Chondrocyte (in vitro differentiated cells): ENCODE measurements at places on chromosomes 1 and 21.

- peaks cover 7% of the 10 kb centered on the region for H3K4me1 ChIP-seq
- no peak overlapping the region for H3K4me3 ChIP-seq
- no peaks in the 10 kb centered on the region for H3K27me3 ChIP-seq
- no peak overlapping the region for H3K27ac ChIP-seq
- no peak for DNase-seq
- peaks cover 14% of the 10 kb centered on the region for H3K36me3 ChIP-seq
These were observed 40.8 kb downstream of the PLPP3 start for GRCh38 chr1:56538532-56538931.

DNA sequence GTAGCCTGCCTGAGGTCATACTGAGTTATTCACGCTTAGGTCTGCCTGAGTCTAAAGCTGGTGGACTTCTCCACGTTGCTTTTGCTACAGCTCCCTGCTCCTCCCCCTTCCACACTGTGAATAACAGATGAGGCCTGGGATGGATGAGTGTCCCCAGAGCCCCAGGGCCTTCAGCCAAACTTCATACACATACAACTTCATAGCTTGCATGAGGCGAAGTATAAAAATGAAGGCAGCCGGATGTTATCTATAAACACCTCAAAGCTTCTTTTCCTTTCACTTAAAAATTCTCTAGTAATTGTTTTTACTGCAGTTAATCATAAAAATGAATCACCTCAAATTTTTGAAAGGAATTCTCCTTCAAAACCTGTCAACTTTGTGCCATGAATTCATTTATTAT is 70.2 kb downstream of the DAB1 start:
- H3K36me3 ChIP-seq, result peaks cover 1% of the 10 kb centered on the region
- peaks cover 4% of the 10 kb centered on the region for H3K27me3 ChIP-seq
- no peaks in the 10 kb centered on the region for H3K4me1 ChIP-seq
- no peak overlapping the region for H3K4me3 ChIP-seq

DNA sequence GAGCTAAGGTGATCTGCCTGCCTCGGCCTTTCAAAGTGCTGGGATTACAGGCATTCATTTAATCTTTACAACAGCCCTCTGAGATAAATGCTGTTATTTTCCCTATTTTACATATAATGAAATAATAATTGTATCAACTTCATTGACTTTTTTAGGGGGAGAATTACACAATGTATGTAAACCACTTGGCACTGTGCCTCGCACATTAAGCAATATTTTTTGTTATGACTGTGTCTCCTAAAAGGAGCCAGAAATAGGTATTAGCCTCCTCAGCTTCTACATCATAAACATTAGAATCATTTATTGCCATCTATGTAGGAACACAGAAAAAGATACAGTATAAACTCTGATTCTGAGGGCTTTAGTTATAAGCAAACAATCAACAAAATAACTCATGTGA is 1.1 kb upstream of the DNAJC28 start:
- peaks cover 15% of the 10 kb centered on the region for H3K4me1 ChIP-seq
- peak overlapping the region; percentile 42 for H3K4me3 ChIP-seq
- H3K36me3 ChIP-seq, result no peaks in the 10 kb centered on the region

GRCh38 chr1:71625004-71625403 is 544.2 kb upstream of the ZRANB2 start:
- no peak for DNase-seq
- no peaks in the 10 kb centered on the region for H3K27me3 ChIP-seq
- peaks cover 3% of the 10 kb centered on the region for H3K4me1 ChIP-seq
- no peak overlapping the region for H3K4me3 ChIP-seq

GRCh38 chr1:177274687-177275211 is 104.0 kb downstream of the BRINP2 start:
- H3K4me1 ChIP-seq, result peaks cover 17% of the 10 kb centered on the region
- DNase-seq, result no peak
- H3K27ac ChIP-seq, result peak overlapping the region; percentile 91
- H3K27me3 ChIP-seq, result peaks cover 44% of the 10 kb centered on the region
- no peak overlapping the region for H3K4me3 ChIP-seq

DNA sequence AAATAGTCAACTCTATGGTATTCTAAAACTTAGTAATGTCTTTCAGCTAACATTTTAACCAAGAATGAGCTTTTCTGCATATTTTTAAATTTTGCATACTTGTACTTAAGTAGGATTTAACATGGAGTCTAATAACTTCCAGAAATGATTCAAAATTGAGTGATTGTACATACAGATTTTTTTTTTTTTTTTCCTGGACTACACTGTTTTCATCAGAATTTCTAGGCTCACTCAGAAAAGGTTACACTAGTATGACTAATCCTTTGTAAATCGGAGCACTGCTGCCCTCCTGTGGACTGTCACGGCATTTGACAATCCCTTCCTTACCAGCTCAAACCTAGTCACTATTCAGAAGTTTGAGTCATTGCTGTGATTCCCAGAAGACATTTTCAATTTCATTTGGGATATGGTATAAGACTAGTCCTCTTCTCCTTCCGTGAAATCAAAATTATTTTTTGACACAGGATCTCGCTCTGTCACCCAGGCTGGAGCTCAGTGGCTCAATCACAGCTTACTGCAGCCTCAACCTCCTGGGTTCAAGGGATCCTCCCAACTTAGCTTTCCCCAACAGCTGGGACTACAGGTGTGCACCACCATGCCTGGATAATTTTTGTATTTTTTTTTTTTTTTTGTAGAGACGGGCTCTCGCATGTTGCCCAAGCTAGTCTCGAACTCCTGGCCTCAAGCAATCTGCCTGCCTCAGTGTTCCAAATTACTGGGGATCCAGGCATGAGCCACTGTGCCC is 45.5 kb downstream of the CD46 start:
- no peak for DNase-seq
- H3K36me3 ChIP-seq, result peaks cover 13% of the 10 kb centered on the region
- H3K4me3 ChIP-seq, result no peak overlapping the region
- H3K4me1 ChIP-seq, result peaks cover 8% of the 10 kb centered on the region
- H3K27me3 ChIP-seq, result no peaks in the 10 kb centered on the region
- H3K27ac ChIP-seq, result peak overlapping the region; percentile 65

DNA sequence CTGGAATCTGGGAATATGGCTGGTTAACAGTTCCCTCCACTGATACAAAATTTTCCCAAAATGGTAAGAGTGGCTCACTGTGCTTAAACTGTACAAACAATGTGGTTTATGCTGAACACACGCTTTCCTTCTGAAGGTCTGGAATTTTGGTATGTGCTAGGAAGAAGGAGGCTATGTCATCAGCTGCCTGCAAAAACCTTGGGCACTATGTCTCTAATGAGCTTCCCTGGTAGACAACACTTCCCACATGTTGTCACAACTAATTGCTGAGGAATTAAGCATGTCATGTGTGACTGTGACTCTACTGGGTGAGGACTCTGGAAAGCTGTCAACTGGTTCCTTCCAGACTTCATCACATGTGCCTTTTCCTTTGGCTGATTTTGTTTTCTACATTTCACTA is 29.2 kb downstream of the IPP start:
- no peak for DNase-seq
- no peaks in the 10 kb centered on the region for H3K27me3 ChIP-seq
- no peak overlapping the region for H3K4me3 ChIP-seq
- no peaks in the 10 kb centered on the region for H3K36me3 ChIP-seq
- H3K4me1 ChIP-seq, result peaks cover 27% of the 10 kb centered on the region

- no peak overlapping the region for H3K27ac ChIP-seq
- no peak for DNase-seq
- no peak overlapping the region for H3K4me3 ChIP-seq
- peaks cover under 1% of the 10 kb centered on the region for H3K4me1 ChIP-seq
- H3K27me3 ChIP-seq, result peaks cover 16% of the 10 kb centered on the region
These were observed 12.2 kb downstream of the FAM131C start for GRCh38 chr1:16061266-16061665.

GRCh38 chr1:56529801-56530200 is 49.6 kb downstream of the PLPP3 start:
- no peak for DNase-seq
- no peaks in the 10 kb centered on the region for H3K27me3 ChIP-seq
